Suprapubic skin (tissue), 4 donors: ENCODE measurements at places on chromosomes 4 and X.
A peak's percentile ranks its signal among the peaks of the same experiment; 100 is the strongest.

DNA sequence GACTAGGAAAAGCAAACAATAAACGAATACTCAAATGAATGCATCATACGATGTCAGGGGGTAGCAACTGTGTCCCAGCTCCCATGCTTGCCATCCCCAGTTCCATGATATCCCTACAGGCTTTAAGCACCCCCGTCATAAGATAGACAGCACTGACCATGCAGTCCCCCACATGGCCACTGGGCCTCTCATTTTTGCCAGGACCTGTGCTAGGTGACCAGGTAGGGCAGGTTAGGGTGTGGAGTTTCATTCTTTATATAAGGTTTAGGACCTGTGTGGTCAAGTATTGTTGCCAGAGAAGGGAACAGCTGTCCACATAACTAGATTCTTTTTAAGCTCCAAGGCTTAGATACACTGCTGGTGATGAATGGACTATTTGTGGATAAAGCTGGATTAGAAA lies 9.7 kb downstream of the PPEF2 start:
- no peak for DNase-seq

GRCh38 chr4:115923152-115923551 lies 809.7 kb upstream of the NDST4 start:
- DNase-seq: no peak

GRCh38 chrX:74505437-74505836 lies 84.1 kb downstream of the SLC16A2 start:
- no peak for DNase-seq

DNA sequence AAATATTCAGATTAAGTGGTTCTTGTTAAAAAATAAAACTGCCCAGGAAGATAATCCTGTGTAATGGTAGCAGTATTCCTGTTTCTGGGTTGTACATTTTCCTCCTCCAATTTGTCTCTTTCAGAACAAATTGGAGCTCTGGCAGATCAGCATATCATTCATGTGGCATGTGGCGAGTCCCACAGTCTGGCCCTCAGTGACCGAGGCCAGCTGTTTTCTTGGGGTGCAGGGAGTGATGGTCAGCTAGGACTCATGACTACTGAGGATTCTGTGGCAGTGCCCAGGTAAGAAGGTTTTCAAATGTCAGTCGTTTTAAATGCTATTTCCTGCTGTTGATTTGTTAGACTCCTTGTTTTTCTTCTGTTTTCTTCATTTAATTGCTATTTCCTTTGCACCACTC lies 47.9 kb downstream of the NAP1L5 start:
- no peak for DNase-seq

GRCh38 chr4:41514766-41515481 lies 23.0 kb upstream of the LIMCH1 start:
- DNase-seq: no peak

GRCh38 chrX:48910926-48911411 lies 477 bp downstream of the SLC35A2 start:
- DNase-seq: no peak

GRCh38 chr4:42609051-42609450 lies 47.9 kb downstream of the ATP8A1 start:
- DNase-seq: no peak

- DNase-seq: no peak
These were observed 109.6 kb downstream of the SHROOM4 start for GRCh38 chrX:50704360-50704759.

DNA sequence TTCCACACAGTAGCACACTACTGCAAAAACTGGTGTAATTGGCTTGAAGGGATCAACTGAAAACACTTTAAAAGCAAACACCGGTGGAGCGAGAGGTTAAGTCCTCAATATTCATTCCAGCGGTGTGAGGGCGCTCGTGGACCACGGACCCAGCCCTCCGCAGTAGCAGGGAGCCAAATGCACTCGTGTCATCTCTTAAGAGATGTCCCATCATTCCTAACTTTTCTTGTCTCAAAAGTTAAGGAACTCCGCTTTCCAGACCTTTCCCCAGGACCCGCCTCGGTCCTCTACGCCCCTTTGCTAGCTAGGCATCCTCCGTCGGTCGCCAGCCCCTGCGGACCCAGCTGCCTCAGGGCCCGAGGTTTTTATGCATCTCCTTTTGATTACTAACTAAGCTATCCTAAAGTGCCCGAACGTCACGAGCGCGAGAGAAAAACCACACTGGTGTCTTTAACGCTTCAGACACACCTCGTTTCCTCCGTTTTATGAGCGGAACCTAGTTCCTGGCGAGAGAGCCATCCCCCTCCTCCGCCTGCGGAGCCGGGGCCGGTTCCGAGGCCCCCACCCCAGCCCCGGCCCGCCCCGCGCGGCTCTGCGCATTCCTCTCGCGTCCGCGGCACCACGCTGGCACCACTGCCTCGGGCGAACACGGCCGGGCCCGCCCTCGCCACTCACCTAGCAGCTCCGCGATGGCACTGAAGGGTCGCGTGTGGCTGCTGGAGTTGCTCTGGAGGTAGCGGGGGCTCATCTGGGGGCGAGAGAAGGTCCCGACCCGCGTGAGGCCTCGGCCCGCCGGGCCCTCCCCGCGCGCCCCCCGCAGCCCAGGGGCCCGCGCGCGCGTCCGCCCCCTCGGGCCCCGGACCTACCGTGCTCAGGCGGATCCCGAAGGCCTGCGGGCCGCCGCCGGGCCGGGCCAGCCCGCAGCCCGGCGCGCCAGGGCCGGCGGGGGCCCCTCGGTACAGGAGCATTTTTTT lies 723 bp downstream of the MORC4 start:
- peak; percentile 71 for DNase-seq
